ENCODE measurements at places on chromosomes 2 and 18.

GRCh38 chr2:25838152-25838756, 40.0 kb downstream of the ASXL2 start:
- no peak for DNase-seq

DNA sequence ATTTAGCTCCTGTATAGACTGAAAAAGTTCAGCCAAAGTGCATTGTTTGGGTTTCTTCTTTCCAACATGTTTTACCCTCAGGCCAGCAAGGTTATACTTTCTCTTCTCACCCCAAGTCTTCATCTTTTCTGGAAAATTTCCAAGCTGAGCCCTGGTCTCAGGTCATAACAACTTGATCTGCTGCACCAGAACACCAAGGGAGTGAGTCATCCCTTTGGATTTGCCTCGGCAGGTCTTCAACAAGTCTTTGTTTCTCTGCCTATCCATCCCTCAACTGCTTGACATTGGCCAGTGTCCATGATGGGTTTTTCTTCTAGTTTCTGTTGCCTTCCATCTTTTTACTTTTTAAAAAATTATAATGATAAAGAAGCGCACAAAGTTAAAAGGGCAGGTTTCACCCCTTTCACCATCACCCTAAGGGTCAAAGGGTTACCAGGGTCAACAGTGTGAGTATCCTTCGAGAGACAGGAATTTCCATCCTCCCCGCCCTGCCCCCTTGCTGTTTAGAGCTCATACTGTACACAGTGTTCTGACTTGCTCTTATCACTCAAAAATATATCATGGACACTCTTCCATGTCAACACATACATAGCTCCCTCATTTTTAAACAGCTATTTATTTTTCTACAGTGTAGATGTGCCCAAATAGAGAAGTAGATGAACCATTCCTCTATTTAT, 5.7 kb upstream of the SPATS2L start:
- DNase-seq: no peak

- no peak for DNase-seq
Observed at GRCh38 chr2:64405581-64406406, 48.2 kb upstream of the LGALSL start.

DNA sequence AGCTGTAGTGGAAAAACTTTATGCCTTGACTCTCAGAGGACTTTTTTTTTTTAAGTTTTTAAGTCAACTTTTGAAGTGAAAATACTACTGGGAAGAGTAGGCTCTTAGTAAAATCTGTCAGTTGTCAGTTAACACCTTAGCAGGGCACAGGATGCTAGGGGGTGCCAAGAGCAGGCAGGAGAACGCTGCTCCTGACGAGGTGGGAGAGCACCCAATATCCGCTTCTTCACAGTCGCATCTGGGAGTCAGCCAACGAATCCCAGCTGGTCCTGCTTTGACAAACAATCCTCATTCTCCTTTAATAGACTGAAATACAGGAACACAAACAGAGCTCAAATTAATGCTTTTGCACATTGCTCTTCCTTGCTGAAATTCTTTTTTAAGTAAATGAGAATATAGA, 709.5 kb upstream of the ACVR2A start:
- DNase-seq: peak; percentile 15

GRCh38 chr2:53508667-53509066, 258.9 kb upstream of the CHAC2 start:
- no peak for DNase-seq

- DNase-seq: peak; percentile 34
Observed at GRCh38 chr2:24456599-24457556, 34.2 kb upstream of the NCOA1 start.

DNA sequence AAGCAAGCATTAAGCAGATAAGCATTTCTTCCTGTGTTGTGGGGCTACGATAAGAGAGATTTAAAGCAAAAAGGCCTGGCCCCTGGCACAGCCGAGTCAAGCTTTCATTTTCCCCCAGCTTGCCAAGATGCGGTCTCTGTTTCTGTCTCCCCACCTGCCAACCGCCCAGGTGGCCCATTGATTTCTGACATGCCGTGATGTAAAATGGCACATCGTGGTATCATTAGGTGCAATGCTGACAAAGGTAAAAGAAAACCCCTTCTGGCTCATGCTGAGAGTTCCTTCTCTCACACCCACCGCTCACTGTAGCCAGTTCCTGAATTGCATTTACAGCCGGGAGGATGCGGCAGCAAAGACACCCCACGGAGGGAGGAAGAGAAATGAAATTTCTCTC, 62.8 kb downstream of the BOD1L2 start:
- DNase-seq: no peak

Measured in tongue (tissue), 3 donors.